CD4-positive, alpha-beta T cell treated with Interleukin-21 for 1 hour (primary cell): ENCODE measurements at places on chromosomes 13 and 19.
A peak's percentile ranks its signal among the peaks of the same experiment; 100 is the strongest.

GRCh38 chr19:55075371-55075998 lies at the start of gene EPS8L1:
Gene EPS8L1, plus strand, starts transcription at chr19:55075869. Its CDS starts 576 bp downstream, at chr19:55076445.
- DNase-seq: no peak

- DNase-seq: no peak
These were observed 31.7 kb downstream of the BRD4 start for GRCh38 chr19:15300533-15301197.

GRCh38 chr19:53102756-53103233 lies 427 bp downstream of the ZNF160 start:
- DNase-seq: peak; percentile 42

DNA sequence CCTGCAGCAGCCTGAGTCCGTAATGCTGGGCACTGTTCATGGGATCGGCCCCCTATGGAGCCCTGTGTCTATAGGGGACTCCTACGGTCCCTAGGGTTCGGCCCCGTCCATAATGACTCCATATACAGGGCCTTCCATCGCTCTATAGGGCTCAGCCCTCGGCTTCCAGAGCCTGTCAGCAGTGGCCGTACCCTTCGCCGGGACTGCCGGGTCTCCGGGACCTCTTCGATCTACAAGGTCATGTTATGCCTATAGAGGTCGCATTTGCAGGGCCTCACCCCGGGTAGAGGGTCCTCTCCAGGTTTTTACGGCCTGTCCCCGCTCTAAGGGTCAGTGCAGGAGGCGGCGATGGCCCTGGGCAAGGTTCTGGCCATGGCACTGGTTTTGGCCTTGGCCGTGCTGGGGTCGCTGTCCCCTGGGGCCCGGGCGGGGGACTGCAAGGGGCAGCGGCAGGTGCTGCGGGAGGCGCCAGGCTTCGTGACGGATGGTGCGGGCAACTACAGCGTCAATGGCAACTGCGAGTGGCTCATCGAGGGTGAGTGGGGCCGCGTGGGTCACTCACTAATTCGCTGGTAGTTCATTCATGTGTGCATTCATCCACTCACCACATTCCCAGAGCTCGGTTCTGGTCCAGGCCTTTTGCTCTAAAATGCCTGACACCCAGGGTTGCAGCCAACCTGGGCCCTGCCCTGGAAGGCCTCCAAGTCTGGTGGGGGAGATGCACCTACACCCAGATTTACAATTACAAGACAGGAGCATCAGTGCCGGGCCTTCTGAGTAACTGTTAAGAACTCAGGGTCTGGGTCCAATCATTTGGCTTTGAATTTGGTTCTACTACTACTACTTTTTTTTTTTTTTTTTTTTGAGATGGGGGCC lies 699 bp downstream of the MEGF8 start:
- peak; percentile 17 for DNase-seq

GRCh38 chr13:95253033-95253432 lies 48.2 kb downstream of the ABCC4 start:
- no peak for DNase-seq

DNA sequence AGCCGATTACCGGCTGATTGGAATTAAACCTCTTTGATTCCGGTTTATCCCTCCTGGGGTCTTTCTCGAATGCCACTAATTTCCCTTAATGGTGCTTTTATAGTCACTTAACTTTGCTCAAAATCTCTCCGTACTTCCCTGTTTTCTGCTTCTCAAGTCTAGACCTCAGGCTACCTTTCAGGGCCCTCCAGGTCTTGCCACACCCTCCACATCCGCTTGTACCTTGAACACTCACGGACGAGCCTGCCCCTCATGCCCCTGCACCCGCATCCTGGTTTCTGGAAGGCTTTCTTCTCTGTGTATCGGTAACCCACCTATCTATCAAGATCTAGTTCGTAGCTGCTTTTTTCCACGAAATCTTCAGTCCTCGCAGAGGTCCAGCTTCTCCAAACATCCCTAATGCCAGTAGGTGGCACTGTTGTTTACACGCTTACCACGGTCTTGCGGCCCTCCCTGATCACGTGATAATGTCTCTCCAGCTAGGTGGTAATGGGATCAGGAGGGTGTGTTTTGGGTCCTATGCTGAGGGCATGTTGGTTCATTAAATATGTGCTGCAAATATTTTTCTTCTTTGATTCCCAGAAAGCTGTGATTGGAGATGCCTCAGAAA lies 13.8 kb downstream of the ATP12A start:
- DNase-seq: peak; percentile 57

DNA sequence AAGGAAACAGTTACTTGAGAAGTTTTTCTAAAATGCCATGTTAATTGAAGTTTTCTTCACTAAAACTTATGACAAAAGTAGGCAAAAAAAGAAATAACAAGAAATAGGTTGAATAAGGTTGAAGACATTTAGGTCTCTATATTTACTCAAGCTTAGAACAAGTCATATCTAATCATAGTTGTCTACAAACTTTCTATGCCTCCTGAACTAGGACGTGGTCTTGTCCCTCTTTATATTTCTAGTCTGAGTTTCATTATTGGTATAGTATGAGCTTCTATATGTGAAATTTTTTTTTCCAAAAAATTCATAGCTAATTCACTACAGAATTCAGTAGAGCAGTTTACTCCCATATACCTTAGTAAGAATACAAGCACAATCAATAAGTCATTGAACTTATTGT lies 836.4 kb downstream of the SLITRK6 start:
- DNase-seq: no peak

DNA sequence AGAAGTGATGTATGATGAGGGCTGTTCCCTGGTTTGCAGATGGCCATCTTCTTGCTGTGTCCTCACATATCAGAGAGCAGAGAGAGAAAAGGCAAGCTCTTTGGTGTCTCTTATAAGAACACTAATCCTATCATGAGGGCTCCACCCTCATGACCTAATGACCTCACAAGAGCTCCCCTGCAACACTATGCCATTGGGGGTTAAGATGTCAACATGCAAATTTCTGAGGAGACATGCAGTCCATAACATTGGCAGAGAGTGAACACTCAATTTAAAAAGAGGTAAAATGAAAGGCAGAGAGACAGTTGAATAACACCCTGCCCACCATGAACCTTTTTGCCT lies 10.9 kb downstream of the FAM187B start:
- no peak for DNase-seq

GRCh38 chr19:30856376-30856775 lies 484.2 kb downstream of the ZNF536 start:
- DNase-seq: no peak

DNA sequence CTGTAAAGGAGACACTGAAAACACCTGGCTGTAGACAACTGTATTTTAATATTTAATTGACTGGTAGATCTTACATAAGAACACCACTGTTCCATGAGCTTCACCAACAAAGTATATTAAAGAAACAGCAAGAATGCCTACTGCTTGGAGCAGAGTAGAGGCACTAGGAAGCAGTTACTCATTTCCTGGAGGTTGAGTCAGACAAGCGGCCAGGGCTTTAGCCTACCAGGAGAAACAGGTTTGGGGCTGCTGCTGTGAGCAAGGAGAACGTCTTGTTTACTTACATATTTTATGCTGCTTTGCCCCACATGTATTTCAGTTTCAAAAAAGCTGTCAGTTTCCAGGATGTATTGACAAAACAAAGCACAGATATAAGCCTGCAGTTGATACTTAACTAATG lies 33.4 kb downstream of the ALG5 start:
- no peak for DNase-seq

- no peak for DNase-seq
These were observed 153.6 kb upstream of the TMTC4 start for GRCh38 chr13:100828226-100828625.

DNA sequence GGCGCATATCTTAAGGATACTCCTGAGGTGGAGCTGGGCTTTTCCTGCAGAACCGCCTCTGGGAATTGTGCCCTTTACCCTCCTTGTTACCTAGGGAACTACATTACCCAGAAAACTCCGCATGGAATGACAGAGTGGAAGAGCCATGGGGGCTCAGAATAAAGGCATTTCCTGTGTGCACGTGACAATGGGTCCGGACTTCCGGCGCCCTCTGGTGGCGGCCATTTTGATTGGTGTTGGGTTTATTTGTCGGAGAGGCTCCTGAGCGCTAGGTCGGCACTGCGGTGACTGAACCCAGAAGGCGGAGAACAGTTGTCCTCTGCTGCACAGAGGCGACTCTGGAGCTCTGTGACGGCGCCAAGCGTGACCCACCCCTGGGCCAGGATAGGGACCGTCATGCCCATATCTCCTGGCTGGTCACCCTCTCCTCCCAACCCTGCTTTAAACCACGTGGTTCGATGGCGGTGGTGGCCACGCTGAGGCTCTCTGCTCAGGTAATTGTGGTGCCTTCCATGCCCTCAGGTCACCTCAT lies at the start of gene ZNF587B:
ZNF587B (plus strand) TSS at position 229 of the 532 bp plus-strand sequence; CDS start at position 459, 230 bp downstream.
- DNase-seq: peak; percentile 51

DNA sequence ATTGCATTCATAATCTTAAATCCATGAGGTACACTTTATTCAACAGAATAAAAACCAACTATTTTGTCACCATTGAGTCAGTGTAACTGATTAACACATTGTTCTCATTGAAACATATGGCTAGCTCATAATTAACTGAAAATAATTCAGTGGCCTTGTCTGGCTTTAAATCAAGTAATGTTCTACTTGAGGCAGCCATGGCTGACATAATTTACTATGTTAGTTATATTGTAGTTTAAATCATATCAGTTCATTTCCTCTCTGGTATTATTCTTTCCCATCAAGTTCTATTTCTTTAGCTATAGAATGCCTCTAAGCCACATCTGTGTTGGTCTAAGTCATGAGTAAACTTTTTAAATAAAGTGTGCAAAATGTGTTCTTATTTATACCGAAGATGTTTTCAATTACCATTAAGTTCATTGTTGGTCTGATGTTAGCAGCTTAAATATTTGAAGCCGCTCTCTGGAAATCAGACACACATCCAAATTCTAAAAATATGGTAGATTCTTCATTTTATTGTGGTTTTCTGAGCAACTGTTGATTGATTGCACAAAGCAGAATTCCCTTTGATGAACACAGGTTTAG lies 393.7 kb downstream of the GPC6 start:
- DNase-seq: no peak

DNA sequence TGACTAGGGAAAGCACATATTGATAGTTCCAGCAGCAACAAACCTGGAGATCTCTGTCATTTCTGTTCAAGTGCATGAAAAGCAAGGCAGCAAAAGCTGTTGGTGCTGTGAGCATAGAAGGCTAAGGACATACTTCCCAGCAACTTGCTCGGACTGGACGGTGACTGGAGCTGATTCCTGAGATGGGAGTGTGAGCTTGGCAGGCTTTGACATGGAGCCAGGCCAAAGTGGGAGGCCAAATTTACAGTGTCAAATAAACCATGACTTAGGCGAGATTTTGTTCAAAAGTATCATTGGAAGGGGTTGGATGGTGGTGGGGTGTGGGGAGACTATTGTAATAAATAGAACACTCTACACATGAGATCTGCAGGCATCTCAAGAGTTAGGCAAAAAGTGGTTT lies 5.9 kb upstream of the ARGLU1 start:
- no peak for DNase-seq
